Smooth muscle cell of the brain vasculature (primary cell): ENCODE measurements at places on chromosomes 2 and 18.

GRCh38 chr2:130824492-130825061 lies 12.1 kb upstream of the ARHGEF4 start:
- DNase-seq = peak; percentile 89

- no peak for DNase-seq
These were observed 46.2 kb downstream of the LRATD1 start for GRCh38 chr2:14678761-14679160.

DNA sequence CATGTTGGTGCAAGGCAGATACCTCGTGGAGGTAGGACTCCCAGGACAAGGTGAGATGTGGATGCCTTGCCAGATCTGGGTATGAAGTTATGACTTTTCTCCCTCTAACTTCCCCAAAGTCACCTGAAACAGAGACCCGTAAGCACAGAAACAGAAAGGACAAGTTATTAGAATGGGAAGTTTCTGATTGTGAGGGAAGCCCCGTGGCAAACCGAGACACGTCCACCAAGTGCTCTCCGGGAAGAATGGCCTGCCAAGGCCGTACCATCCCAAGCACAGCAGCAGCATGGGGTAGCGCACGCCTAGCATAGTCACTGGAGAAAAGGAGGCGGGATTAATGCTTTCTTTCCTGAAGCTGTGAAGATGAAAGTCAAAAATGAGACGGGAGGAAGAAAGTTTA lies 110.6 kb downstream of the ZNF532 start:
- no peak for DNase-seq

GRCh38 chr2:44247924-44248323 lies 27.4 kb upstream of the SLC3A1 start:
- no peak for DNase-seq

DNA sequence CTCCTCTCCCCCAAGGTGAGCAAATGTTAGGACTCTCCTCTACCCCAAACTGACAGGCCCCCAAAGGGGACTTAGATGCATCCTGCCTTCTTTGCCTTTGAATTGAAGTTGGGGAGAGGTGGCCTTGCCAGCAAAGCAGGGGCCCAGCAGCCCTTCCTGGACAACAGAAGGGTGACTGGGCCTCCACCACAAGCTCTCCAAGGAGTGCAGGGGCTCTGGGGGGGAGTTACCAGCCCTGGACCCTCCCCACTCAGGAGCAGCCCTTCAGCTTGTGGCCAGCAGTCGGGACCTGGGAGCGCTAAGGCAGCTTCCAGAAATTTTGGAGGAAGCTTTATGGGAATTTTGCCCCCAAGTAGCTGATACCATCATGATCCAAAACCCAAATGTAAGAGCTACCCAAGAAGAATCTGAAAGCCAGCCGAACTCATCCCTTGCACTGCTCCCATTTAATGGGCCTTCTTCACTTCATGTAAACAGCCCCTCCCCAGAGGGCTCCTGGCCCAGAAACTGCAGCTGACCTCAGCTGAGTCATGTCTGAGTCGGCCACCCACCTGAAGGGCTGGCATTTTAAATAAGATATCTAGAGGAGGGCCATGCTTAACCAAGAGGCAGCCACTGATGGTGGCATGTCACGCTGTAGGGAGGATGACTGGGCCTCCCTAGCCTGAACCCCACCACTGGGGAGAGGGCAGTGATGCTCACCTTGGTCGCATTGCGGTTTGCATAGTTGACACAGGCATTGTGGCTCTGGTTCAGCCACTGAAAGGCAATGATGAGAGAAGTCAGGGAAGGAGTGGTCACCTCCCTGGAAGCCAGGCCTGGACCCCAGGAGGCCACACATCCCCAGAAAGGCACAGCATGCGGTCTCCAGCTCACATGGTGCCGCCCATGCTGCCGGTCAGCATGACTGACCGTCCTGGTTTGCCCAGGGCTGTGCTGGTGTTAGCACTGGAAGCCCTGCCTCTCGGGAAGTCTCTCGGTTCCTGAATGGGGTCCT lies 71.5 kb downstream of the SFXN5 start:
- no peak for DNase-seq

GRCh38 chr2:63735931-63736330 lies 105.8 kb upstream of the UGP2 start:
- DNase-seq = no peak

DNA sequence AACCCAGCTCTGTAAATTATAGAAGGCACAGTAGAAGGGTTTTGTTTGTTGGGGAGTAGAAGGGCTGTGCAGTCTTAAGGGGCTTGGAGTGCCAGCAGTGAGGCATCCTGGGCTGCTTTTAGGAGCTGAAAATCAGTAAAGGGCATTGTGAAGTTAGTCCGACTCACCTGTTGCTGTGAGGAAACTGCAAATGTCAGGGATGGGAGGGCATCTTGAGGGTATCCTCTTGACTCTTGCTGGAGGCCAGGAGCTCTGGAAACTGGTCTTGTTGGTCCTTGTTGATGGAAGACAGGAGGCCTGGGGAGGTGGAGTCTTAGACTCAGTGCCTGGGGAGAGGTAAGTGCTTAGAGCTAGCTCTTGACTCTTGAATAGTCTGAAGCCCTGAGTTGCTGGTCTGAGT lies 14.1 kb downstream of the CEP192 start:
- no peak for DNase-seq

GRCh38 chr2:71863396-71863795 lies 284.3 kb downstream of the CYP26B1 start:
- no peak for DNase-seq
